ENCODE measurements at places on chromosomes 12 and 14. TPM values are rescaled to one million over a fixed set of nuclear protein-coding genes. Genes with fewer than 3 reads are reported as not detected.

GRCh38 chr12:124125203-124125871 lies 152.3 kb downstream of the ZNF664 start:
- no peak for DNase-seq

- no peak for DNase-seq
These were observed 11.7 kb upstream of the SERPINA6 start for GRCh38 chr14:94334872-94335271.

The CCDC198 gene
- not detected for total RNA-seq

The GSG1 gene
- total RNA-seq, result not detected

The CLEC14A gene
- total RNA-seq, result not detected

- no peak for DNase-seq
These were observed 90.0 kb downstream of the RBM19 start for GRCh38 chr12:113876160-113876559.

DNA sequence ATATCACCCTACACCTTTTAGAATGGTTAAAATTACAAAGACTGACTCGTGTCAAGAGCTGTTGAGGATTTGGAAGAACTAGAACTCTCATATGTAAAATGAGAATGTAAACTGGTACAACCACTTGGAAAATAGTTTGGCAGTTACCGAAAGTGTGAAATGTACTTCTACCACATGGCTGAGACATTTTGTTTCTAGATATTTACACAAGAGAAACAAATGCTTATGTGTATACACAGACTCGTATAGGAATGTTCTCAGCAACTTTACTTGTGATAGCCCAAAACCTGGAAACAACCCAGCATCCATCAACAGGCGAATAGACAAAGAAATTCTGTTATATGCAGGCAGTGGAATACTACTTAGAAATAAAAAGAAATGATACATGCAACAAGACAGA lies 103.0 kb downstream of the BRMS1L start:
- DNase-seq, result no peak

DNA sequence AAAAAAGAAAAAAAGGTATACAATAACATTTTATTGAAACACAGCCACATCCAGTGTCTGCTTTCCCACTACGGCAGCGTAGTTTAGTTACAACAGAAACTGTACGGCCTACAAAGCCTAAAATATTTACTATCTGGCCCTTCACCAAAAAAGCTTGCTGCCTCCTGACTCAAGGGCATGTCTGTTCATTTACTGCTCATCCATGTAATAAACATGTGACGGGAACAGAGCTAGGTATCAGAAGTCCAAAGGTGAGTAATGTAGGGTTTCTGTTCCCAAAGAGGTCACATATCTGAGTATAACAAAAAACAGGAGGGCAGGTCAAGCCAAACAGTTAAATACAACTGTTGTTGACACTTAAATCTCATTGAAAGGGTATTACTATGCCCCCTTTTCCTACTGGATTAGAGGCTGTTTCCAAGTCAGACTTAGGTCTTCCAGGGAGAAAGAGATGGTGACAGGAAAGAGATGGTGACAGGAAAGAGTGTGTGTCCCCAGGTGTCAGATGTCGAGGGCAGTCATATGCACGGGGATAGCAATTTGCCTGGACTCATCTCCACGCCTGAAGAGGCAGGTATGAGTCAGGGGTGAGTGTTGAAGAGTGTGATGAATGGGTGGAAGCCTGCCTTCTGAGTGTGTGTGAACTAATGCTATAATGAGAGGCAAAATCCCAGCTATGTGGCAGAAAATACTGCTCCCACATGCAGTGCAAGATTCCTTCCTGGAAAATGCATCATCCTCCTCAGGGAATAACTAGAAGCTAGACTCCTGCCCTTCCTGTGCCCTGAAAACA lies 77.7 kb downstream of the MAP3K9 start:
- DNase-seq, result no peak

DNA sequence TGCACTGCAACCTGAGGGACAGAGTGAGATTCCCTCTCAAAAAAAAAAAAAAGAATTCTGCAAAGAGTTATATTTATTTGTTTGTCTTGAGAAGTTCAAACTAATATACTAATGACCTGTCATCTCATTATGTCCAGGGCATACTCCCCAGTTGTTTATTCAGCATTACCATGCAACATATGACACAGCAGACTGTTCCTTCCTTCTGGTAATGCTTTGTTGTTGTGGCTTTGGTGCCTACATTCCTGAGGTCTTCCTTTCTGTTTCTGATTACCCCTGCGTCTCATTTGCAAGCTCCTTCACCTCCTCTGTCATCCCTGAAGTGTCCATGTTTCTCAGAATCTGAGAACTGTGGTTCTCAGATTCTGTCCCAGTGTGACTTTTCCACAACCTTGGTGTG lies 55.3 kb downstream of the DERA start:
- no peak for DNase-seq

DNA sequence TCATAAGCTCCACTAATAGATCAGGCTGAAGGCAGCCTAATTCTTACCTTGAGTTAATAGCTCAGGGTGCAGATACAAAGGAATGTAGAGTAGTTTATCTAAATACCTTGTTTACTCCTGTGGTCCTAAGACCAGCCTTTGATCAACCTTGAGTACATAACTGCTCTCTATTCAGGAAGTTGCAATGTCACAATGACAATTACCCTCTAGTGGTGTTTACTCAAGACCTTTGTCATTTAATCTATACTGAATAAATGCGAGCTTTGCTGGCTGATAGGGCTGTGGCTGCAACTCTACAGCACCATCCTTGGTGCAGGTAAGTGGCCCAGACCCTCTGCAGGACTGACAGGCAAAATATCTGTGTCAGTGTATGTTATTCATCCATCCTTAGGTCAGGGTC lies 282.7 kb downstream of the ATXN7L3B start:
- DNase-seq, result no peak

The RFX4 gene
- not detected for total RNA-seq

The MNAT1 gene
- 33.9 TPM for total RNA-seq

DNA sequence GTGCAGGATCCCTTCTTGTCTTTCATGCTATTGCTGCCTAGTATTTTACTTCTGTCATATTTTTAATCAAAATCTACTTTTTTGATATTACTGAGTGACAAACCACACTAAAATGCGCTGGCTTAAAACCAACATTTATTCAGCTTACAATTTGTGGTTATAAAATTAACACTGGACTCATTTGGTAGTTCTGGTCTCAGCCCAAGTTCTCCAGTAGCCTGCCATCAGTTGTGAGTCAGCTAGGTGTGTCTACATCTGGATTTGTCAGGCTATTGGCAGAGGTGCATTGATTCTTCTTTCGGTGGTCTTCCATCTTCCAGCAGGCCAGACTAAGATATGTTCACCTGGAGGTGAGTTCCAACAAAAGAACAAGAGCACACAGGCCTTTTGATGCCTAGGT lies 765.1 kb upstream of the FBXO33 start:
- DNase-seq, result no peak

- no peak for DNase-seq
These were observed 13.3 kb downstream of the SLC15A4 start for GRCh38 chr12:128810182-128811127.

GRCh38 chr12:67410667-67411067 lies 141.5 kb downstream of the CAND1 start:
- no peak for DNase-seq
